ENCODE measurements at places on chromosomes 1 and 21.

DNA sequence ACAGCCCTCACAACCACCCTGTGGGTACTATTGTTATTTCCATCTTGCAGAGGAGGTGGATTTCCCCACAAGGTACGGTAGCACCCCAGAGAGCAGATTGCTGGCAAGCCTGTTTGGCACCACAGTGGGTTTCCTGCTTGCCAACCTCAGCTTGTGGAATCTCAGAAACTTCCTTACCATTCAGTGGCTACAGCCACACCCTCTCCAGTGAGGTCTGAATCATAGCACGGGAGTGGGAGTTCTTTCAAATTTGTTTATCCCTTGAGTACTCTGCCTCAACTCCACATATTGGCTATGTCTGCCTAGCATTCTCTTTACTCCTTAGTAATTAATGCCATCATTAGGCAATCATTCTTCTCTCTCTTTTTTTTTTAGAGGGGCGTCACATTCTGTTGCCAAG lies 162.1 kb downstream of the PTPRU start:
- no peak for DNase-seq

DNA sequence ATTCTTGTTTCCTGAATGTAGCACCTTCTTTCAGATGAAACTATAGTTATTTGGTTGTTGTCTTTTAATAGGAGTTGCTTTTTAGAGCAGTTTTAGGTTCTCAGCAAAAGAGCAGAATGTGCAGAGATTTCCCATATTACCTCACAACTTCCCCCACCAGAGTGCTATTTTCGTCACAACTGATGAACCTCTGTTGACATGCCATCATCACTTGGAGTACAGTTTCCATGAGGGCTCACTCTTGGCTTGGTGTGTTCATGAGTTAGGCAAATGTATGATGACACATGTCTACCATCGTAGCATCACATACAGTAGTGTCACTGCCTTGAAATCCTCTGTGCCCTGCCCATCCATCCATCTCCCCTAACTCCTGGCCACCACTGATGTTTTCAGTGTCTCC lies 3.7 kb downstream of the IBA57 start:
- DNase-seq: no peak

GRCh38 chr1:21261551-21262292 lies 28.5 kb downstream of the ECE1 start:
- DNase-seq: no peak

GRCh38 chr1:10909697-10910680 lies 102.5 kb upstream of the TARDBP start:
- DNase-seq: peak; percentile 39

DNA sequence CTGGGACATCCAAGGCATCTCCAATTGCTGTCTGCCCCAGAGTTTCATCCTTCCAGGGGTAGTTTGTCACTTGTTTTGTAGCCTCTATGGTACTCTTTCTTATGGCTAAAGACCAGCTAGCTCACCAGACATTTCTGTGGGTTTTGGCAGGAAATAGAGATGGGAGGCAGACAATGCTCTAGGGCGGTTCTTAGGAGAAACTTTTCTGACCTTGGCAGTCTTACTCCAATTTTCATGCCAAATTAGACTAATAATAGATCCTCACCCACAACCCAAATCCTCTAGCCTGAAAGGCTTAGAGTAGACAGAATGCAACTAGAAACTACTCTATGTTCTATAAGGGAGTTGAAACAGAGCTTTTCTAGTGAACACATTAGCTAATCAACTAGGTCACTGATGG lies 69.8 kb downstream of the LRIG2 start:
- no peak for DNase-seq

DNA sequence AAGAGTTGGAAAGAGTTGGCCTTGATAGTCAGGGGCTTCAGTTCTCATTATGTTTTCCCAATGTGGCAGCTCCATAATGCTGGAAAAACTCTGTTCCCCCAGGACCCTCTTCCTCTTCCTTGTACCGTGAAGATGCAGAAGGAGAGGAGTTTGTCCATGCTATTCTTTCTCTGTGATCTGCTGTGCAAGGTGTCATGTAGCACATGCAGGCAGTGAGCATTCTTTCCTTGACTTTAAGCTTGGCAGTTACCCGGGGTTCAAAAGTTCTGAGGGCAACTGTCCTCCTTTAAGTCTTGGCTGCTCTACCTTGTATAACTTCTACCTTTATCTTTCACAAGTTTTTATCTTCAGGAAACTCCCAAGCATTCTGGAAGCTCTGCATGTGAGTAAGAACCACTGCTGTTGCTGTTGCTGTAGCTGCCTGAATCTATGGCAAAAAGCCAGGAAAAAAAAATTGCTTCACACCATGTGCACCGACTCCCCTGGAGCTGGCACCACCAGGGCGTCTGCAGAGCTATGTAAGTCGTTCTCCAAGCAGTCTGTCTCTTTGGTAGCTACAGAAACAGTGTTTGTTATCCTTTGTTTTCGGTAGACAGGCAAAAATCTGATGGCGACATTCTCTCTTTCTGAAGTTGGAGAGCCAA lies 42.7 kb upstream of the SLC16A1 start:
- DNase-seq: no peak

DNA sequence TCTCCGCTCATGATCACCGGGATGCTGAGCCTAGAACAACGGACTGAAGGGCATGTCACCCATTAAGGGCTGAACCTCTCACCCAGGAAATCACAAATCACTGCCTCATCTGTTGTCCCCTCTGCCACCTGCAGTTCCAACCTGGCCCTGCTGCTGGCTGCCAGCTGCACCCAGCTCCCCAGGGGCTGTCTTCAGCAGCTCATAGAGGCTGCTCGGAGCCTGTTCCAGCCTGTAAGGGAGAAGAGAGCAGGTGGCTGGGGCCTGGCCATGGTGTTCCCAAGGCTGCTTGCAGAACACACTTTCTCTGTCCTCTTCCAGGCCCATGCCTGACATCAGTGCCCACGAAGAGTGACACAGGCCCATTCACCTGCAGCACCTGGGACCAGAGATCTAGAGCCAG lies 44.5 kb upstream of the DISP3 start:
- no peak for DNase-seq

DNA sequence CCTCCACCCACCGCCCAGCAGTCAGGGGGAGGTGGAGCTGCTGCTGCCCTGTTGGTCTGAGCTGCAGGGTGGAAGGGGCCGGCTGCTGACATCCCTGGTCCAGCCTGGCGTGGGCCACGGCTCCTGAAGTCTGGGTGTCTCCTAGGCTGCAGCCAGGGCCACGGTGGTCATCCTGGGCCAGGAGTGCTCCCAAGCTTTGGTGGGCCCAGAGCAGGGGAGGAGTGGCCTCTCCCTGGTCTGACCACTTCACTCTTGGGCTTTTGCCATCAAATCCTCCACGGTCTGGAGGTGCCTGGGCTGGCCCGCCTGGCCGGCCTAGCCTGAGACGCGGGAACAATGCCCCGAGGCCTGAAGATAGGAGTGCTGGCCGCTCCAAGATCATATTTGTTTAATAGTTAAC lies 5.8 kb downstream of the PRDM16 start:
- no peak for DNase-seq

- peak; percentile 7 for DNase-seq
These were observed 228.9 kb upstream of the TMEM51 start for GRCh38 chr1:14924455-14925331.

DNA sequence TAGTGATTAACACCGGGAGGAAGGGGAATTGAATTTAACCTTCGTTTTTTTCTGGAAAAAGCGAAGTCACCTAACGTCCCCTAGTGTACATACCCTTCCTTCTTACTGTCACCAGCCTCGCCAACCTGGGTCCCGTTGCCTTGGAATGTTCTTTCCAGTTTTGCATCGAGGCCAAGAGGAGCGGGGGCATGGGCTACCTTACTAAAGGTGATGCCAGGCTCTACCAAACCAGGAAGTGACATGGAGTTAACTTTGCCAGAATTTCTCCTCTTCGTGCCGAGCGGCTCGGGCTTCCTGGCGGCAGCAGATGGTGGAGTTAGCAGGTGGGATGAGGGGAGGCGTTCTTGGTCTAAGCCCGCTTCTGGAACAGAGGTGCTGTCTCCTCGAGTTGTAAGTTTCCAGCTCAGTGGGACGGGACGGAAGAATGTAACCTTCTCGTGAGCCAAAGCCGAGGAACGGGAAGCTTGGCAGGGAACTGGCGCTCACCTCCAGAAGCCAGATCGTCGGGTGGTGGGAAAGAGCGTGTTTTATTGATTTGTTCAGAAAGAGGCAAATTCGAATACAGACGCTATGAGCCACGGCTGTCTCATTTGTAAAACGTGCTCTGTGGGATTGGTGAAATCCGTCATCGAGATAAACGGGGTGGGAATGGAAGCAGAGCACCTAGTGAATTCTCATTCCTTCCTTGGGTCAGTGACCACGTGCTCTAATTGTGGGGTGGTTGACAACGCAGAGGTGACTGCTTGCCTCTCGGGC lies 486 bp downstream of the NIPAL3 start:
- no peak for DNase-seq

All from T-helper 2 cell treated with Interferon-gamma antibody and Interleukin-4, amounts not matched to agents 5 μg/mL and 100 μg/mL, for 36 hours (primary cell).